ENCODE measurements at places on chromosomes 5 and 9.
A peak's percentile ranks its signal among the peaks of the same experiment; 100 is the strongest.

- peak; percentile 50 for DNase-seq
Measured at GRCh38 chr9:121674952-121675351, 23.5 kb downstream of the DAB2IP start.

- no peak for DNase-seq
Measured at GRCh38 chr9:565528-565927, 276.0 kb upstream of the DMRT1 start.

DNA sequence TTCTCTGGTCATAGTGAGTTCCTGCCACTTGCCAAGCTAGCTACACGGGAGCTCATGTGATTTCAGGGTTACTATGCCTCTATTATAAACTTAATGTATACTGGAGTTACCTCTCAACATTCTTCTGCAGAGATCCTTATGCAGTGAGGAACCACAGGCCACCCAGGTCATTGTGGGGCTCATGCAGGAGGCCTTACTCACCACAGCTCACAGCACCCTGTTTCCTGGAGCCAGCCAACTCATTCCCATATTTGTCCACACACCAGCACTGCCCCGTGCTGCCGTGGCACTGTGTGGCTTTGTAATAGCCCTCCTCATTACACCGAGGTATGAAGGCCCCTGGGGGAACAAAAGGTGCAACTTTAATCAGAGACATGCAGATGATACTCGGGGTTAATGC, 520.0 kb downstream of the SPOCK1 start:
- no peak for DNase-seq

GRCh38 chr5:159915904-159916840, at the start of gene ADRA1B:
Gene ADRA1B, plus strand, starts transcription at chr5:159916482. Its CDS starts 424 bp downstream, at chr5:159916906.
- DNase-seq, result peak; percentile 66

DNA sequence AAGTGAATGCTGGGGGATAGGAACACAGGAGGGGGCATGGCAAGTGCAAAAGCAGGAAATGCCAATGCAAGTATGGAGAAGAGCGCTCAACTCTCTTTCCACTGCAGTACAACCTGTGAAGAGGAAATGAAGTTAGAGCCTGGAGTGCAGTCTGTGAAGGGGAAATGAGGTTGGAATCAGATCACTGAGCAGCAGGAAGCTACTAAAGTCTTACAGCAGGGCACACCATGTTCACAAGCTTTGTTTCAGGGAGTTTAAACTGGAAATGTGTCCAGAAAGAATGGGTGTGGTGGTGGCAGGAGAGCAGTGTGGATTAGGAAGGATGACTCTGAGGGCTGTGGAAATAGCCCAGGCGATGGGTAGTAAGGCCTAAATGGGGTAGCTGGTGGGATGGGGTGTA, 15.4 kb downstream of the ARHGEF37 start:
- no peak for DNase-seq

DNA sequence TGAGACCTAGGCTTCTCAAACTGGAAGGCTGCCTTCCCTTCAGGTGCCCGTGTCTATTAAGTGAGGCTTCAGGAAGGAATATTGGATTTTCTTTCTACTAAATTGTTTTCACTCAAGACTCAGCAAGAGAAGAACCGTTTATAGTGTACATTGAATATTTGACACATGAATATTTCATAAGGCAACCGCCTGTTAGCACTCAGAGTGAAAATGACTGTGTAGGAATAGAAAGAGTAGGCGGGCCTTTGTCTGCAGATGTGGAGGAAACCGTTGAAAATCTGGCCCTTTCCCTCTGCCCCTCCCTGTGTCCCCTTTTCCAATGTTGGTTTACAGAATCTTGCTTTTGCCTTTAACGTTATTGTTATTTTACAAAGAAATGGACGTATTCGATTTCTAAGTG, 6.2 kb downstream of the SAP30L start:
- DNase-seq, result no peak

- no peak for DNase-seq
Measured at GRCh38 chr5:37858250-37858649, 18.4 kb upstream of the GDNF start.

DNA sequence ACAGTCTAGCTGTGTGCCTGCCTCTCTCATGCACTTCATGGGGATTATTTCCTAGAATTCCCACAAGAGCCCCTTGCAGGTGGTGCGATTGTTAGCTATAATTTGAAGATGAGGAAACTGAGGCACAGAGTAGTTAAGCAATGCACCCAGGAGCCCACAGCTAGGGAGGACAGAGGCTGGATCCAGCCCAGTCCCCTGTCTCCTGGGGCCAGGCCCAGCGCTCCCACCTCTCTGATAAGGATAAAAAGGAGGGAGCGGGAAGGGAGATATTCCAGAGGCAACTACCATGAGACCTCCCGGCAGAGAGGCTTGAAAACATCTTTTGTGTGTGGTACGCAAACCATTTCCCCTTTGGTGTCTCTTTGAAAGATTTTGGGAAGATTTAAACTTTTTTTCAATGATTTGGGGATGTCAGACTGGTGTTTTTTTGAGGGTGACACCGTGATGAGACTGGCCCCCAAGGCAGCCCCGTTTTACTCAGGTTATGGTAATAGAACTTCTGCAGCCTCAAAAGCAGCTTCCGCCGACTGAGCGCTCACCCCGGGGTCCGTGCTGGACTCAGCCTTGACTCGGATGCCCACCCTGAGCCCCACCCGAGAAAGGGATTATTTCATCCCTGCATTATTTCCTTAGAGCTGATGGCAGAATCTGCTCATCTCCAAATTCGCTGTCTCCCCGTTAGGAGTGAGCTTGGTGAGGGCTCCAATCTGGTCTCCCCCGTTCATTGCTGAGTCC, 144.7 kb upstream of the IER5L start:
- DNase-seq, result no peak

GRCh38 chr9:130588416-130588815, 9.0 kb downstream of the FUBP3 start:
- DNase-seq, result no peak

DNA sequence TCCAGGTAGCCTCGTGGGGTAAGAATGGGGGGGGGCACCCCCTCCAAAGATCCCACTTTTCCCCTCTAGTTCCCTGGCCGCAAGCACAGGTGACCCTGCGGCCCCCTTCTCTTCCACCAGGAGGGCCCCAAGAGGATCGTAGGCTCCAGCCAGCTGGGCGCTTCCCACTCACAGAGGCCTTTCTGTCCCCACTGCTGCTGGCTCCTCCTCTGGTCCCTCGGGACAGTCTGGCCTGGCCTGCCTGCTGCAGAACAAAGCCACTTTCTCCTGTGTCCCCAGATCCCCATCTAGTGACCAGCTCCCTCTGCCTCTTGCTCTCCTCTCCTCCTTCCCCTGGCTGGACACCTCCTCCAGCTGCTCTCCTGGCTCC, 534 bp upstream of the SAPCD2 start:
- peak; percentile 88 for DNase-seq

DNA sequence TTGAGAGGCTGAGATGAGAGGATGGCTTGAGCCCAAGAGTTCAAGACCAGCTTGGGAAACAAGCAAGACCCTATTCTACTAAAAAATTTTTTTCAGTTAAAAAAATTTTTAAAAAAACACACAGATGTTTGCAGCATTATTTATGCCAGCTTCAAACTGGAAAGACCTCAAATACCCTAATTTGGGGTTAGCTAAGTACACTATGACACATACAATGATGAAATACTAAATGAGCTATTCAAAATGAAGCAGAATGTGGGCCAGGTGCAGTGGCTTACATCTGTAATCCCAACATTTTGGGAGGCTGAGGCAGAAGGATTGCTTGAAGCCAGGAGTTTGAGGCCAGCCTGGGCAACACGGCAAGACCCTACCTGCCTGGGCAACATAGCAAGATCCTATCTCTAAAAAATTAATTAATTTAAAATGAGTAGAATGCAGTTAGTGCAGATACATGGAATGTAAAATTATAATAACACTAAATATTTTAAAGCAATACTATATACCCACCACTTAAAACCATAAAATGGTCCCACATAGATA, 44.9 kb downstream of the LHFPL2 start:
- no peak for DNase-seq

DNA sequence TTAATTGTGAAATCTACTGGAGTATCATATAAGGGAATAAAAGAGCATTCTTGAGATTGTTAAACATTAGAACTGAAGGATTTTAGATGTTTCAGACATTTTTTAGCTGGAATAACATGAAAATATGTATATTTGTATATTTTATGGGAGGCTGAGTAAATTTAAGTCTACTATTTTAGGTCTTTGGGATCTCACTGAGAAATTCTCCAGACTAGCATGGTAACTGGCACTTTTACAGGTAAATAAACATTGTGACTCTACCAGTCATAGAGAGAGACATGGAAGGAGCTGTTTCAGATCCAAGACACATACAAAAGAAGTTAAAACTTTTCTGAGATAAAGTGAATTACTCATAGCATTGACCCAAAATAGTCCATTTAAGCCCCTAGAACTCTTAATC, 59.4 kb downstream of the NDUFAF2 start:
- no peak for DNase-seq

DNA sequence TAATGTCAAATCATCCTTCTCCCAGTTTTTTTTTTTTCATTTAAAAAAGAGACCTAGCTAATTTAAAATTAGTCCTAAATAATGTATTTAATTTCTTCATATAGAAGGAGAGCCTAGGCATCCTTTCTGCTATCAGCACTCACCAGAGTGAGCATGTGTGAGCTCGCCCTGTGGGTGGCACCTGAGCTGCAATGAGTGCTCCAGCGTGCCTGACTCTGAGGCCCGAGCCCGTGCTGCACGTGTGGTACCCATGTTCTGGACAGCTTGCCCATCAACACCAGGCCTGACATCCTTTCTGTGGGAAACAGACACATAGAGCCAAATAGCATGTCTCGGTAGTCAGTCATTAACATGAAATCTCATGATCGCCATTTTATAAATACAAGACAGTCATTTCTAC, 381.4 kb downstream of the DTWD2 start:
- DNase-seq, result no peak

GRCh38 chr9:129336601-129337331, 158.7 kb upstream of the IER5L start:
- no peak for DNase-seq

GRCh38 chr9:79588488-79589223, 16.9 kb downstream of the TLE4 start:
- DNase-seq, result no peak

DNA sequence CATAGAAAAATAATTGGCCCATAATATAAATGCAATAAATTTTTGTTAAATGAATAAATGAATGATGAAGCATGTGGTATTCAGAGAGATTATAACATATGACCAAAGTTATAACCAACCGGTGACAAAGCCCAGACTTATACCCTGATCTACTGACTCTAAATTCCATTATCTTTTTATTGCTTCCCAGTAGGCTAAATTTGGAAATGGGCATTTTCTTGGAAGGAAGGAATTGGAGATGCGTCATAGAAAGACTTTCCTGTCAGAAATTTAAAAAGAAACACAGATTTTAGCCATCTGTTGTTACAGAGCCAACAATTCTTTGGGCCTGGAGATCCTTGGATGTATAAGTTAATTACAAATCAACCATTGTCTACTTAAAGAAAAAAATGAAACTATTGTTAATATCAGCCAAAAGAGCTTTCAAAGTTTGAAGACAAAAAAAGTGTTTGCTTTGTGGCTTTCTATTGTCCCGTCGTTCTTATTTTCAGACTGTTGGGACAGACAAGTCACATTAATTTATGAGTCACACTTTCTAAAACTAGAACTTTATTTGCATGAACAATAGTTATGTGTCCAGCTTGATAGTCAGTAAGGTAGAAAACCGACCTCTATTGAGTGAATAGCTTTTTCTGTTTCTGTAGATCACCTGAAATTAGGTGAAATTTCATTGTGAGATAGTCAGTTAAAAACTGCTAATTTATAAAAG, 428.7 kb downstream of the GABRG2 start:
- DNase-seq, result no peak

DNA sequence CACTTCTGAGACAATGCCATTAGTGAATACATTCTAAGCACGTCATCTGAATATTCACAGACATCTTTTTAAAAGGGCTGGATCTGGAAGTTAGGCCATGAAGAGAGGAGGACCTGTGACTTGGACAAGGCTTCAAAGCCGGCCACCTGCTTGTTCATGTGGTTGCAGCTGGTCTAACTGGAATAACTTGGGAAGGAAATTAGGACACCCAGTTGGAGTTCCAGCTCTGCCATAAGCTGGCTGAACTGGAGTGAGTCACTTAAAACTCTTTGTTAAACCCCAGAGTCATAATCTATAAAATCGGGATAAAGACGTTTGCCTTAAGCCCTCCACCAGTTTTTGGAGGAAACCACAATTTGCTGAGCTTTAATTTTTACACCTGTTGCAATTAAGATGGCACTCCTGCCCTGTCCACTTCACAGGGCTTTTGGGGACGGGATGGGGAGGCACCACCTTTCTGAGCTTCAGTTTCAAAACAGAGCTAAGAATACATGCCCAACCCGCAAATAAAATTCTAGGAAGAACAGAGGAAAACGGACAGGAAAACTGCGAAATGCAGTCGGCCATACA, 536 bp upstream of the STX17 start:
- no peak for DNase-seq

GRCh38 chr5:28403846-28404245, 1365.5 kb upstream of the CDH9 start:
- DNase-seq, result no peak

- peak; percentile 59 for DNase-seq
Measured at GRCh38 chr9:124040935-124041816, 29.6 kb downstream of the LHX2 start.

DNA sequence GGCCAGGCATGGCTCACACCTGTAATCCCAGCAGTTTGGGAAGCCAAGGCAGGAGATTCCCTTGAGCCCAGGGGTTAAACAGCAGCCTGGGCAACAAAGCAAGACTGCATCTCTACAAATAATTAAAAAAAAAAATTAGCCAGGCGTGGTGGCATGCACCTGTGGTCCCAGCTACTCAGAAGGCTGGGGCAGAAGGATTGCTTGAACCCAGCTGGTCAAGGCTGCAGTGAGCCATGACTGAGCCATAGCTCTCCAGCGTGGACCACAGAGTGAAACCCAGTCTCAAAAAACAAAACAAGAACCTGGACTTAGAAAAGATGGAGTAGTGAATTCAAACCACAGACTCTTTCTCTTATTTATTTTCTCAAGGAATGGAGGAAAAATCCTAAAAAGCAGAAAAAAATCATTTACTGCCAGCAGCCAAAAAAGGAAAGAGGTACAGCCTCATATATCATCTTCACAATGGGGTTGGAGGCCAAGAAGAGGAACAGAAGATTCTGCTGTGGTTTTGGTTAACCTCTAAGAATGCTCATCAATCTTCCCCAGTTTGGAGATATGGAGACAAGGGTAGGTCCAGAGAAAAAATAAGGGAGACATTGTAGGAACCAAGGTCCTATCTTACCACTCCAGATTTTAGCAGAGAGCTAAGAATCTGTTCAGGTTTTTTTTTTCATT, 40.0 kb upstream of the MYO10 start:
- peak; percentile 18 for DNase-seq

DNA sequence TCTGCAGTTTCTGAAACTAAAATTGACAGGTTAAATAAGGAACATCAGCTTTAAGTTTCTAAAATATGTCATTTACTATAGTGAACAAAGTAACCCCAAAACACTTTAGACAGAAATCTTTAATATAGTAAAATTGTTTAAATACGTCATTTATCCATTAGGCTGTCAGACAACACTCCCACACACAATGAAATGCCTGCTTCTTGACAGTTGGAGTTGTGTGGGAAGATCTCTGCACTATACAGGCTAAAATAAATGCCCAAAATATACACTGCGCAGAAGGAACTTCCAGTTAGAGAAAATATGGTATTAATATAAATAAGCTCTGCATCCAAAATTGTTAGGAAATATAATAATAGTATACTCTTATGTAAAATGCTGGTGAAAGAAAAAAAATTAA, 794.4 kb downstream of the CDH18 start:
- DNase-seq, result no peak

GRCh38 chr5:1312206-1312605, 17.3 kb upstream of the TERT start:
- no peak for DNase-seq

- DNase-seq, result peak; percentile 62
Measured at GRCh38 chr5:135829681-135830383, 4.6 kb upstream of the SLC25A48 start.
